ENCODE measurements at places on chromosomes 11 and 22.

GRCh38 chr11:27650988-27651387, 49.3 kb downstream of the BDNF start:
- DNase-seq: no peak

DNA sequence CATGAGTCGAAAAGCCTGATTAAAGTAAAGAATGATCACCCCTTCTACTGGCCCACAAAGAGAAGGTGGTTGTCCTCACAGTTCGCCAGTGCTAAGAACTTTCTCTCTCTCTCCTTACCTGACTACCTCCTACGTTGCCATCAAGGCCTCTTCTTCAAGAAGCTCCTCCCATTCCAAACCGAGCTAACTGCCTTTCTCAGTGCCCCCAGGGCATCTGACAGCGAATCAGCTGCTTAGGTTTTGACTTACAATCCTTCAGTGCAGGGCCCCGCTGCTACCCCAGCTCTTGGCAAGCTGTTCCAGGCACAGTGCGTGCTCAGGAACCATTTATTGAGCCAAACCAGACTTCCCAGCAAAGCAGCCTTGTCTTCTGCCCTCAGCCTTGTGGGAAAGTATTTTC, 5.8 kb downstream of the VSTM5 start:
- DNase-seq: no peak

DNA sequence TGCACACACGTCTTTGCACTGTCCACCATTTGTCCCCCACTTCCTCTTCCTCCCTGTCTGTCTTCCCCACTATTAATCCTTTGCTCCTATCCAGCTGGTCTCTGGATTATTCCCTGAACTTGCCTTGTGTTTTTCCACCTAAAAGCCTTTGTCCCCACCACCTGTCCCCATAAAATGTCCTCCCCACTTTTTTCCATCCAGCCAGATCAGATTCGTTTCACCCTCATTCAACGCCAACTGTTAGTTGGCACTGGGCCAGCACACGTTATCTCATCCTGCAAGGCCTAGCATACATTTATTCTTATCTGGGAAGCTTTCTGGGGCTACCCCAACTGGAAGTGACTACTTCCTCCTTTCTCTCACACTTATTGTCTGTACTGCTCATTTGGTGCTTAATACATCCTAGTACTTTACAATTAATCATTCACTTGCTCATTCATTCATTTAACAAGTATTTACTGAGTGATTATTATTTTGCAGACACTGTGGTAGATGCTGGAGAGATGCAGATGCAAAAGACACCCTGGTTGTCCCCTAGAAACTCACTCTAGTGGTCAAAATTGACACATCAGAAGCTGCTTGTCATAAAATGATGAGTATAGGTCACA, 96.2 kb downstream of the RASSF10 start:
- no peak for DNase-seq

DNA sequence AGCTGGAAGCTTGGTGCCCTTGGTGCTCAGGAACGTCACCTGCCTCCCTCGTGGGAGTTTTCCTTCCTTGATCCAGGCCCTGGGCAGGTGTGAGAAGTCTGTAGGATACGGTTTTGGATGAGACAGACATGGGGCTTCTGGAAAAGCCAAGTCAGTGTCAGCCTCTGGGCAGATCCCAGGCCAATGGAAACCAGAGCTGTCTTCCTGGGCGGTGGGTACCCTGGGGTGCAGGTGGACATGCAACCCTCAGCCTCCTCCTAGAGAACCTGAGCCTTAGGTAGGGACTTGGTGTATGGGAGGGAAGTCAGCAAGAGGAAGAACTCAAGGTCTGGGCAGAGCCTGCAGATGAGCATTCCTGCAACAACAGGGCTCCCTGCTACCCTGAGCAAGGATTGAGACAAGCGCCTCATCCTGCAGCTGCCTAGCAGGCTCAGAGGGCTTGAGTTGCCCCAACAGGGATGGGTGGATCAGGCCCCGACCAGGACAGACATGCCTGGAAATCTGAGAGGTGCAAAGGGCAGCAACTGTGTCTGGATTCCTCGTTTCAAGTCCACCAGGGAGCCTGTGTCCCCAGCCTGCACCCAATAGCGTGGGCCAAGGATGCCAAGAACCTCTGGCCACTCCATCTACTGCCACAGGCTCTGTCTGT, 37.6 kb upstream of the SYT13 start:
- DNase-seq: no peak

DNA sequence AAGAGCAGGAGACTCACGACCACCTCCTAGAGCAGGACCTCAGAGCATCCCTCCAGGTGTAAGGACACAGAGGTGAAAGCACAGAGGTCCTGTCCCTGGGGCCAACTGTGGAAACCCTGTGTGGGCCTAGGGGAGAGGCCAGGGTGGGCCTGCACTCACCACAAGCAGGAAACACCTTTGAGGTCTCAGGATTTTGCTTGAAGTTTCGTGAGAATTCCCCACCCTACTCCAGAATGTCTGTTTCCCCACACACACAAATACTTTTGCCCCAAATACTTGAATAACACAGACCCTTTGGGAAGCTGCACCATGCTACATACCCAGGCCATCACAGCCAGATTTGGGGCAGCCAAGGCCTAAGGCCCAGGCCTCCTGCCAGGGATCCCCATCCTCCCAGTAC, 18.1 kb downstream of the SLC43A3 start:
- no peak for DNase-seq

GRCh38 chr11:94533206-94533605, 10.5 kb upstream of the FUT4 start:
- no peak for DNase-seq
